HCEC 1CT (cell line): ENCODE measurements at places on chromosomes 2 and 18.

DNA sequence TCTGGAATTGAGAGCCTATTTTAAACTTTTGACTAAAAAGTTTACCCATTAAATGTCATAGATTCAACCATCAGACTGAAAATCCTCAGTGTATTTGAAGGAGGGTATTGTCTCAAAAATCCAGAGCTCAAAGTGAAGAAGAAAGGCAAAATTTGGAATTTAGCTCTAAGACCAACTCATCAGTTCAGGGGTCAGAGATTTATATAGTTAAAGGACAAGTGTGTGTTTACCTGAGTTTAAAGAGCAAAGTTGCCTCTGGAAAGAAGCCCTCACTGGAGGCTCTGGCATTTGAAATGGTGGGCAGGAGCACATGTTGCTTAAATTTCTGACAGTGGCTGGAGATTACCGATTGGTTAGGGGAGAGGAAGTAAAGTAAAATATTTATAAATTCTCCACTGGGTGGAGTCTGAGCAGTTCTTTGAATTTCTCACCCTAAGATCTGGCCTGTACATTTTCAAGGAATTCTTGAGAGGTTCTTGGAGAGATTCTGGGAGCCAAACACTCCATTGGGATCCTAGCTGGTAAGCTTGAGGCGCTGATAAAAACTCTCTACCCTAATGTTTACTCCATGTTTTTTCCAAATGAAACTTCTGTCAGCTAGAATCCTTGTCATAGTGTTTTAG, at the start of gene KYNU:
Gene KYNU, plus strand, starts transcription at position 449 of the 623 bp plus-strand sequence. CDS start 7,704 bp downstream, outside the sequence.
- DNase-seq, result peak; percentile 49

DNA sequence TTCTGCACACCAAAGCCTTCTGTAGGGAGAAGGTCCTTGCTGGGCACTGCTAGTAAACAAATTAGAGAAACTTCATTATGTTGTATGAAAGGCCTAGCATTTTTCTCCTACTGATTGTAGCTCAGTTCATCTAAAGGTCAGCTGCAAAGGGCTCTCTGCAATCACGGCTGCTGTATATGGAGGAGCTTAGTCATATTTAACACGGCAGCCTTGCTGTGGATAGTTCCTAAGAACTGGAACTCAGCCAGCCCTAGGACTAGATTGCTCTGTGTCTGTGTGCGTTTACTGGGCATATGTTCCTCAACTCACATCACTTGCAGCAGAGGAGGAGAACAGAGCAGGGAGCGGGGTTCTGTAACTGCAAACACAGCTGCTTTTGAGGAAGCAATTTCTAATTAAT, 1103.9 kb upstream of the KLHL29 start:
- DNase-seq, result no peak

GRCh38 chr2:168157926-168158325, 89.5 kb downstream of the STK39 start:
- DNase-seq, result no peak

- DNase-seq, result no peak
These were observed 12.3 kb upstream of the DNAJB2 start for GRCh38 chr2:219266886-219267285.

DNA sequence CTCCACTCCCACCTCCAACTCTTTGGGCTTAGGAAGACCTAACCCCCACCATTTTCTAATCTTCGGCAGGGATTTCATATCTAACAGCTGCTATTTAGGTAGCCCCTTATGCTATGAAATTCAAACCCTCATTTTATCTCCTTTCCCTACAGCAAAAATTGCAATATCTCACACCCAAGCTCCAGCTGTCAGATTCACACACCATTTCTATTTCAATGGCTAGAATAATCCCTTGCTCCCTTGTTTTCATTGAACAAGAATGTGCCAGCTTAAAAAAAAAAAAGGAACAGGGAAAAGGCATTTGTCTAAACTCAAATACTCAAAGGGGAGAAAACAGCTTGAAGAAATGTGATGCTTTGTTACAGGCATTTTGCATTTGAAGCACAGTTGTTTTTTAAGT, 850.6 kb upstream of the ACVR2A start:
- DNase-seq, result no peak

GRCh38 chr2:85248773-85249509, 78.8 kb downstream of the TGOLN2 start:
- peak; percentile 78 for DNase-seq

DNA sequence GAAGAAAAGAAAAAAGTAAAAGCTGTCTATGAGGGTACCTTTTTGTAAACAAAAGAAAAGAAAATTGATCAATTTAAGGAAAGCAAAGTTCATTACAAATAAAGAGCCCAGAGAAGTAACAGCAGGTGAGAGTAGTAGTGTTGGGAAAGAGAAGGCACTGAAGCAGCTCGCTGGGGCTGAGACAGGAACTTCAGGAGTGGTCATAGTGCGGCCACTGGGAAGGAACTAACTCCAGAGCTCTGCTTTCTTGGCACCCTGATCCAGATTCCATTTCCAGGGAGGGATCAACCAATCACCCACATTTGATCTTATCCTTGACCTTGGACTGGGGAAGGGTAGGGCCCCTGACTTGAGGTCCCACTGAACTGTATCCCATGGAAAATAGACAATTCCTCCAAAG, 617.6 kb downstream of the CPS1 start:
- no peak for DNase-seq

DNA sequence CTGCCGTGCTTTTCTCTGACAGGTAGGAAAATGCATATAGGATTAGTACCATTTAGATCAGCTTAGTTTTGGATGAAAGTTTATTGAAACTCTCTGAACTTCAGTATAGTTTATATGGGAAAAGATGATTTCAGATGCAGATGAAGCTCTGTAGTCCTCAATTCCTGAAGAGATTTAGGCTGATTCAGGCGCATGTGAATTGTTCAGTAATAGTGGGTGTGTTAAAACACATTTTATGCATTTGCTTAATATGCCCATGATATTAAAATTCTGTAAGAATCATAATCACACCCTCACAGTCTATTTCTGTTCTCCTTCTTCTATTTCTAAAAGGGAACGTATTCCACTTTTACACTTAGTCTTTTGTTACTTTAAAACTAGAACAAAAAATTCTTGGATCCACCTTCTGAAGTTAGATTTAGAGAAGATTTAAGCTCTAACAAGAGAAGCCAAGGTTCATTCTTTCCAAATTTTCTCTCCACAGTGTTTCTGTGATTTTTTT, 44.5 kb upstream of the FAM237A start:
- no peak for DNase-seq

DNA sequence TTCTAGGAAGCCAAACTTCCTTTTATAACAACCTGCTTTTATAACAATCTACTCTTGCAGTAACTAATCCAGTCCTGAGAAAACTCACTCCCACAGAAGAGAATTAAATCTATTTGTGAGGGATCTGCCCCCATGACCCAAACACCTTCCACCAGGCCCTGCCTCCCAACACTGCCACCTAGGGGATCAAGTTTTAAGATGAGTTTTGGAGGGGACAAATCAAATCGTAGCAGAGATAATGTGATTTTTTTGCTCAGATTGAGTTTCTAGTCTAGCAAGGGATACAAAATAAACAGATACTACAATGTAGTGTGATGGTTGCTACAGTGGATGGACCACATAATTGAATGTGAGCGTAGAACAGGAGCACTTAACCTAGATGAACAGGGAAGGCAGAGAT, 52.2 kb downstream of the NCOA1 start:
- no peak for DNase-seq

GRCh38 chr2:177338177-177338721, 54.3 kb upstream of the AGPS start:
- peak; percentile 85 for DNase-seq

- DNase-seq, result peak; percentile 17
These were observed 166.0 kb upstream of the VWC2L start for GRCh38 chr2:214244847-214245246.

GRCh38 chr2:105785095-105785847, 40.6 kb downstream of the NCK2 start:
- no peak for DNase-seq

DNA sequence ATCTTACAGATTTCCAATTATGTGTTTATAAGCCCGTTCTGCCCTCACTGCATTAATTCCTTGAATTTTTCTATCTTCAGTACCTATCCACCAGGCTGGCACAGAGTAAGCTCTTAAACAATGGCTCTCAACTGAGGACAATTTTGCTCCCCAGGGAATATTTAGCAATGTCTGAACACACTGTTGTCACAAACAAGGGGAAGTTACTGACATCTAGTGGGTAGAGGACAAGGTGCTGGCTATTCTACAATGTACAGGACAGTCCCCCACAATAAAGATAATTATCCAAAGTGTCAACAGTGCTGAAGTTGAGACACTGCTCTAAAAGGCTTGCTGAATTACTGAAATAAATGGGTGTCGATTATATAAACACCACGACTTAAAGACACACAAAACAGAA, 5.0 kb downstream of the NDUFS1 start:
- DNase-seq, result no peak

GRCh38 chr18:75210274-75211001, at the start of gene TSHZ1:
Gene TSHZ1, plus strand, starts transcription at chr18:75210797. Its CDS starts 1,080 bp downstream, at chr18:75211877.
- peak; percentile 86 for DNase-seq

DNA sequence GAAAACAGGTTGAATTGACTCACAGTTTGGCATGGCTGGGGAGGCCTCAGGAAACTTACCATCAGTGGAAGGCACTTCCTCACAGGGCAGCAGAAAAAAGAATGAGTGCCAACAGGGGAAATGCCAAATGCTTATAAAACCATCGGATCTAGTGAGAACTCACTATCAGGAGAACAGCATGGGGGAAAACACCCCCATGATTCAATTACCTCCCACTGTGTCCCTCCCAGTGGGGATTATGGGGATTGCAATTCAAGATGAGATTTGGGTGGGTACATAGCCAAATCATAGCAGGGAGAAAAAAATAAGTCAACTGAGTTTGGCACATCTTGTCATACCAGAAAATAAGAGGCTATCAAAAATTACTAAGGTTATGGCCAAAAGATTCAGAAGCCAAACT, 96.3 kb downstream of the TRIP12 start:
- no peak for DNase-seq

DNA sequence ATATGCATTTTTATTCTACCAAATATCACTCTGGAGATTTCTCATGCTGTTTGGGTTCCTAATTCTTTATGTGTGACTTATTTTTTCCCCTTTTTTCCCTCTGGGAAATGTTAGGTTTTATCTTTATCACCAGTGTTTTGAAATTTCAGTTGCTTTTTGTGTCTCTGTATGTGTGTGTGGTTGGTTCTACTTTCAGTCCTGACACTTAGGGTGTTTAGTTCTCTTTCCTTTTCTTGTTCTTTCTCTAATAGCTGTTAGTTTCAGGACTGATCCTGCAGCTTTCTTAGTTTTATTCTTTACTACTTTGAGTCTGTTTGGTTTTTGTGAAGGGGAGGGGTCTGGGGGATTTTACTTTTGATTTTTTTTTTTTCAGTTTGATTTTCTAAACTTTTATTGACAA, 23.1 kb downstream of the PPM1B start:
- DNase-seq, result no peak

DNA sequence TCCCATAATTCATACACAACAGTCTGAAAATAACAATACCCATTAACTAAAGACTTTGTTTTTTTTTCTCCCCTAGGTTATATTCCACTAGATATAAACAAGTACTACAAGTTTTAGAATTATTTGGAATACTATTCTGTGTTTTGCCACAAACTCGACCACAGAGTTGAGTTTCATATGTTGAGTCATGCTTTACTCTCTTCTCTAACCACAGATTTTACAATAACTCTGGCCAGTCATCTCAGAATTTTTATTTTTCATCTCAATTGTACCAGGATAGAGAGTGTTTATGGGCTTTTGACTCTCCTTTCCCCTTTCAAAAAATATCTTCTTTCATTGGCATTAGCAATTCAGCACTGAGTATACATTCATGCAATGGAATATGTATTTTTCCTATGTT, 348.7 kb upstream of the GALNT5 start:
- DNase-seq, result peak; percentile 69

- DNase-seq, result no peak
These were observed 2.9 kb downstream of the ARPC2 start for GRCh38 chr2:218219934-218220333.

- peak; percentile 67 for DNase-seq
These were observed 117.3 kb upstream of the ZFP36L2 start for GRCh38 chr2:43343573-43344304.

DNA sequence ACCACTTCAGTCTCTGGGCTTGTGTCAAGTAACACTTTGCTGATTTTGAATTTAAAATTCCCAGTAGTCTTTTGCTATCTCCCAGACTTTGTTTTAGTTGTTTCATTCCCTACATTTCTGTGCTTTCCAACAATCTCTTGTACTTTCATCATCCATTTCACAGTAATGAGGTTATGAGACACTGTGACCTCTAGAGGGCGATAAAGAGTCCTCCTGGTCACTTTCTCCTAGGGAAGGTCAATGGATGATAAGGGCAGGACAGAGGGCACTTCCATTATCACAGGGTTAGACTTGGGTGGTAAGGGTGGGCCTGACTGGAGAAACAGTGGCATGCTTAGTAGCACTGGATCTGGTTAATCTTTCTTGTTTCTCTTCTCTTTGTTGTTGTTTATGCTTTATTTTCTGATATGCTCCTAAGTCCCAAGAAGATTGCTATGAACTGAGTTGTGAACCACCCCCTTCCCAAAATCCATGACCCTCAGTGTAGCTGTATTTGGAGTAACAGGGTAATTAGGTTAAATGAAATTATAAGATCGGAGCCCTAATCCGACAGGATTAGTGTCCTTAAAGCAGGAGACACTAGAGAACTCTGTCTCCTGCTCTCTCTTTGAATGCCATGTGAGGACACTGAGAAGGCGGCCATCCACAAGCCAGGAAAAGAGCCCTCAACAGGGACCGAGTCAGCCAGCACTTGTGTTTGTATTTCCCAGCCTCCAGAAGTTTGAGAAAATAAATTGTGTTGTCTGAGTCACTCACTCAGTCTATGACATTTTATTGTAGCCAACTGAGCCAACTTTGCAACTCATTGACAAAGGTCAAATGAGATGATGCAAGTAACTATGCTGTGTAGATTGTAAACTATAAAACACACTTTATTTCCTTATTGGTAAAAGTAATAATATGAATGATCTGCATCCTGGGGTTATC, 779.2 kb downstream of the CNTNAP5 start:
- peak; percentile 2 for DNase-seq

DNA sequence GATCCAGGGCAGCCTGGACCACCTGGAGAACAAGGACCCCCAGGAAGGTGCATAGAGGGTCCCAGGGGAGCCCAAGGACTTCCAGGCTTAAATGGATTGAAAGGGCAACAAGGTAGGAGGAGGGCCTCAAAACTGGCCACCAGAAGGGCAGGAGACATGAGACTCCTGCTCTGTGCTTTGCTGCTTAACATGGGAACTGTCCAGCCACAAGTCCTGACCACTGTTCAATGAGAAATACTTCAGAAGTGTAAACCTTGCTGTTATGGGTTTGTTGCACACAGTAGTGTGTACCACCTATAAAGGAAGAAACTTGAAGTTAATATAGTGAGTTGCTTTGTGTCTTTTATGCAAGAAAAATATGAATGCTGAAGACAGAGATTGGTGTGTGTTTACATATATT, 44.2 kb upstream of the MFF start:
- DNase-seq, result no peak

- DNase-seq, result no peak
These were observed 327.0 kb upstream of the CDH7 start for GRCh38 chr18:65423776-65424175.

DNA sequence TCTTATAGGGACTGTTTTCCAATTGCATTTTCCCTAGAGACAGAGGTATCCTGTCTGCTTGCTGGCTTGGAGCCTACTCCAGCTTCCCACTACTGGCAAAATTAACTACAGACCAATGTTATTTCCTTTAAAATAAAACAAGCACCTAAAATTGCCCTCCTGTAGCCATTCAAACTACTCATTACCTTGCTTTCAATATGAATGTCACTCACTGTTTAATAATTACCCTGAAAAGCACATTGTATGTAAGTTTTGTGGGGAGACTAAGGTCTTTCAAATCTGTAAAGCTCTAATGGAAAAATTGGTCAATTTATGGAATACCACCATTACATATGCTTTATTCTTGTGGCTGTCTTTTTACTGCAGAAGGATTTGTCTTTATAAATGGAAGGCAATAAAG, 87.3 kb downstream of the DOCK10 start:
- no peak for DNase-seq
